ENCODE measurements at places on chromosomes 5 and 9. TPM values are rescaled to one million over a fixed set of nuclear protein-coding genes. Genes with fewer than 3 reads are reported as not detected.

The TMEM203 gene
- total RNA-seq: 47.3 TPM

The SLC36A2 gene
- not detected for total RNA-seq

The SLC6A3 gene
- 0.87 TPM for total RNA-seq

The COL15A1 gene
- total RNA-seq: 0.55 TPM

The MYOT gene
- total RNA-seq: not detected

The CARTPT gene
- total RNA-seq: not detected

The IFNA17 gene
- not detected for total RNA-seq

The TSLP gene
- not detected for total RNA-seq

The EPB41L4B gene
- total RNA-seq: 17.8 TPM

The ST8SIA4 gene
- total RNA-seq: 0.20 TPM

The ENTREP1 gene
- 0.60 TPM for total RNA-seq

The PRRT1B gene
- 0.35 TPM for total RNA-seq

The NAA35 gene
- total RNA-seq: 28.8 TPM

The BSPRY gene
- total RNA-seq: not detected

The ADAMTS16 gene
- total RNA-seq: 1.4 TPM

The GPR151 gene
- not detected for total RNA-seq

The RANBP3L gene
- total RNA-seq: not detected

The C1QTNF3 gene
- 0.26 TPM for total RNA-seq

The C9orf50 gene
- 0.36 TPM for total RNA-seq

The STK10 gene
- 20.6 TPM for total RNA-seq

The MYOZ3 gene
- total RNA-seq: not detected

The MED27 gene
- 32.4 TPM for total RNA-seq

The ADRB2 gene
- total RNA-seq: 0.92 TPM

The ZNF300 gene
- total RNA-seq: 2.8 TPM

The LPAR1 gene
- 21.4 TPM for total RNA-seq

The BARHL1 gene
- total RNA-seq: not detected

The MLANA gene
- not detected for total RNA-seq

The RNF208 gene
- total RNA-seq: 2.1 TPM

The CER1 gene
- total RNA-seq: not detected

The SLC36A3 gene
- not detected for total RNA-seq

The OR2S2 gene
- total RNA-seq: not detected

The GRIN1 gene
- 0.53 TPM for total RNA-seq

All from A549 treated with Mapracorat at 1 μM for 4 hours (cell line).